ENCODE measurements at places on chromosomes 1 and 21.
A peak's percentile ranks its signal among the peaks of the same experiment; 100 is the strongest.

- no peak for DNase-seq
Observed at GRCh38 chr1:204873176-204873575, 2.5 kb downstream of the NFASC start.

- no peak for DNase-seq
Observed at GRCh38 chr1:77994117-77994705, 10.5 kb upstream of the DNAJB4 start.

- no peak for DNase-seq
Observed at GRCh38 chr21:40146216-40146837, 279.1 kb downstream of the PCP4 start.

- peak; percentile 30 for DNase-seq
Observed at GRCh38 chr1:24391882-24392603, 21.5 kb downstream of the STPG1 start.

DNA sequence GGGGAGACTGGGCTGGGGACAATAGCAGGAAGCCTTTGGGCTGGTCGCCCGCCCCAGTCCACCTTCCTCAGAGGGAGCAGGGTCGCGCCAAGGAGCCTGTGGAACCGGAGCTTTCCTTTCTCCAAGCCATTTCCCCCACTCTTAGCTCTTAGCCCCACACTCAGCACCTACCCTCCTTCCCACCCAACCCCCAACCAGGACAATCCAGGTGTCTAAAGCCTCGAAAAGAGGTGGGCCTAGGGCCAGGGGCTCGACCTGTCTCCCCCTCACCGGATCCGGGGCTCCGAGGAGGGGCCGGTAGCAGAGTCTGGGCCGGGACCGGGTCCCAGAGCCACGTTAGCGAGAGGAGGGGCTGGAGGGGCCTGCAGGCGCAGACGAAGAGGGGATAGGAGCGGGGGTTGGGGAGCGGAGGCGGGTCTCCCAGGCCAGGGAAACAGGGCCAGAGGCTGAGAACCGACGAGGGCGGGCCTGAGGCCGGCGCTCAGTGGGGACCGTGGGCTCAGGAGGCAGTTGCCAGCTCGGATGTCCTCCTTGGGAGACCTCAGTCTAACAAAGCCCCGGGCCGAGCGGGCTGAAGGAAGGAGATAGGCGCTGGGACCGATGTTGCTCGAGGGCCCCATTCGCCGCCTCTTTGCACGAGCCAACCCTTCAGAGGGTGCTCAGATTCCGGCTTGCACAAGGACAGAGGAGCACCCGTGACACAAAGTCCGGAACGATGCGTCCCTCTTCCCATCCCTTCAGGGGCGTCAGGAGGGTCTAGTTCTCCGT lies 943 bp downstream of the SEMA6C start:
- no peak for DNase-seq
